ENCODE measurements at places on chromosomes 2 and 18.

GRCh38 chr2:157075924-157076323 is 181.6 kb upstream of the GALNT5 start:
- DNase-seq: no peak

GRCh38 chr2:212619954-212620353 is 81.4 kb upstream of the ERBB4 start:
- no peak for DNase-seq

GRCh38 chr2:238091436-238092060 is 8.6 kb upstream of the ESPNL start:
- no peak for DNase-seq

DNA sequence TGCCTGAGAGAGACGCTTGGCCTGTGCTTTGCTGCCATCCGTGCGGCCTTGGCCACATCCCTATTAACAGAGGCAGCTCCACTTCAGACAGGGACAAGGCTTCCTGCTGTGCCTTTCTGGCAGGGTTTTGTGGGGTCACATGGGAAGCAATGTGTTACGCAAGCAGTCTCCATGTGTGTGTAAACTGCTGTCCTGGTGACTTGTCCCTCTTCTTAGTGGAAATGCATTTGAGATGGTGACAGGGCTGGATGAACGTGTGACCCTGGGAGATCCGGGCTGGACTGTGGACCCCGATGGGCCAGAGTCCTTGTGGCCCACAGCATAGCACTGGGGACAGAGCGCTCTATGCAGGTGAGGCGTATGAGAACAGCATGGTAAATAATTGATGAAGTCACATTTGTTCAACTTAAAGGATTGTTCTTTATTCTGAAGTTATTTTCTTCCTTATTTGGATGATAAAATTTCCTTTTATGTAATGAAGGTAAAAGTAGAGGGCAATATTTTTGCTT is 23.2 kb downstream of the ASB1 start:
- DNase-seq: no peak

DNA sequence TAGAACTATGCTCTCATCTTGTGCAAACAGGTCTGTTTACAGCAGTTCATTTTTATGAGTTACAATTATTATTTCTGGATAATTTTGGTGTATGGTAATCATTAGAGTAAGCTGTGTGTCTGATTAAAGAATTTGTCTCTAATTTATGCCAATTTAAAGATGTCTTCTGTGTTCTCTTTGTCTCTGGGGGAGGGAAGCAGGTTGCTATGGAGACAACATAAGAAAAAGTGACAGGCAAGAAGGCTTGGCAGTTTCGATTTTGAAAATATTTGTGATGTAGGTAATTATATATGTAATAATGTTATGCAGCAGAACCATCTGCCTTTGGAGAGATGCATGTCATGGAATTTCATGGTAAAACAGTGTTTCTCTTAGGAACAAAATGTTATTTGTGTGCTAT is 78.2 kb downstream of the SH3RF3 start:
- peak; percentile 45 for DNase-seq

- no peak for DNase-seq
These were observed 227.9 kb upstream of the SPRED2 start for GRCh38 chr2:65660340-65660739.

GRCh38 chr2:231524477-231525247 is 5.6 kb downstream of the NMUR1 start:
- no peak for DNase-seq

DNA sequence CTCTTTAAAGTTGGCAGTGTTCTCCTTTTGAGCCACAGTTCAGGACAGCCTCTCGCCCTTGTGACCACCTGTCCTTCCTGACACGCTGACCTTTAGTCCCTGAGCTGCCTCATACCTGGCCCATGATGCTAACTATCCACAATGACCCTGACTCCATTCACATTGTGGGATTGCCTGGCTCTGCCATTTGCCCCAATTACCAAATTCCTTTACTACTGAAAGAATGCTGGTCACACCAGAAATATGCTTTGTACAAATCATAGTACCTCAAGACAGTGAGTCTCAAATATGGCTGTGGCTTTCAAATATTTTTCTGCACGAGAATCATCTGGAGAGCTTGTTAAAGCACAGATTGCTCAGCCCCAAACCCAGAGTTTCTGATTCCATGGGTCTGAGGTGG is 54.2 kb downstream of the LTBP1 start:
- no peak for DNase-seq

DNA sequence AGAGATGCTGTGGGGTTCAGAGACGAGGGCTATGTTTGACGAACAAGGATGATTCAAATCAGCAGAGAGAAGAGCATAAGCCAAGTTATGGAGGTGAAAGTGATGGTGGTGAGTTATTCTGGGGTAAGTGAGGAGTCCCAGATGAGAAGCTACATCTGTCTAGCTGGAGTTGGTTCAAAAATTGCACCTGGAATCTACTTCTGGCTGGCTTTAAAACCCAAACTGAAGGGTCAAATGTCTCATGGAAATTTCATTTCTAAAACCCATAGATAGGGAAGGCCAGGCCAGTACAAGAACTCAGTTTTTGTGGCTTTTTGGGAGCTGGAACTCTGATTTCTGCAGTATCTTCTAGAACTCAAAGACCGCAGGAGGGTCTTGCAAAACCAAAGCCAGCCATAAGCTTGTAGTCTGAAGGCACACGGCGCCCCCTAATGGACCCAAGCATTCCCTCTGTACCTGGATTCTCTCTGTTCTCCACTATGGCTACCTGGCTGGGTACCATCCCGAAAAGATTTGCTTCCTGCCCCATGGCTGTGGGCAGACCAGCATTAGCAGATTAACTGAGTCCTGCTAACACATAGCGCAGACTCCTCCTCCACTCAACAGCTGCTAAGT is 229.1 kb upstream of the SLC14A2 start:
- DNase-seq: peak; percentile 34

DNA sequence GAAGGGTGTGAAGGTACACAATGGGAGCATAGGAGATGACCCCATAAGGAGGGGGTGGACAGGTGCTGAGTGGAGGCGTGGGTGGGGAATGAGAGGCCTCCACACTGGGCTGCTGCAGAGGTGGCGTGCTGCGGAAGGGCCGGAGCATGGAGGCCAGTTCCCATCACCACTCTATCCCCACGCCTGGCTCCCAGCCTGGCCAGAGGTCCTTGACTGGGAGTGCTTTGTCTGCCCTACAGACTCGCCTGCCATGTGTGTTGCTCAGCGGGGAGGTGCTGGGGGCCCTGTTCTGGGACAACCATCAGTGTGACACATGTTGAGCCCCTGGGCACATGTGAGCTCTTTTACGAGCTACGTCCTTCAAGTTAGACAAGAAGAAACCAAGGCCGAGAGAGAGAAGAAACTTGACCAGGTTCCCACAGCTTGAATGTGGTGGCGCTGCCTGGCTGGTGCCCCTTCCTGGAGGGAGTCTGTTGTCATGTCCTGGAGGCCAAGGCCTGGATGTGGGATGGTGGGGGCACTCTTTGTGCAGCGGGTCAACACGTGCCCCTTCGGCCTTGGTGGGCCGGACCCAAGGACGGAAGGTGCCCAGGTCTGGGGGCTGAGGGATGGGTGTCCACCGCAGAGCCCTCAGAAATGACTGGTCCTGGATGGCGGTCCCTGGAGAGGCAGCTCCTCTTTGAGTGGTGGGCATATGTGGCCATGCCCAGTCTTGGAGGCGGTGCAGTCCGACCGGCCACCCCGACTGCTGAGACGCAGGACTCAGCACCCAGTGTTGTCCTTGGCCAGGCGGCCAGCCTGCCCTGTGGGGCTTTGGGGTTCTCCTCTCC is 1.2 kb upstream of the INPP5D start:
- DNase-seq: no peak

DNA sequence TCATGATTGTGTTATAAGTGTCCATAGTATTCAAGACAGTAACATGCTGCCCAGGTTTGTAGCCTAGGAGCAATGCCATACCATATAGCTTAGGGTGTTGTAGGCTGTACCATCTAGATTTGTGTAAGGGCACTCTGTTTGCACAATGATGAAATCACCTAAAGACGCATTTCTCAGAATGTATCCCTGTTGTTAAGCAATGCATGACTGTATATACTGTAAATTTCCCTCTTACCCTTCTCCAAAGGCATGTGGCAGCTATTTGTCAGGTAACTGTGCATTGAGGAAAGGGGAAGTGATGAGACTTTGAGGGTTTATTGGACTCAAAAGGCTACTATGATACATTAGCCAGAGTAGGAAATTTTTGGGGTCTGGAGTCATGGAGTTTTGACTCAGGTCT is 180.8 kb downstream of the VAPA start:
- no peak for DNase-seq

Measured in RPMI8226 (cell line).